ENCODE measurements at places on chromosomes 6 and 20.

- no peak for DNase-seq
These were observed 118.3 kb downstream of the PSMB1 start for GRCh38 chr6:170434821-170435155.

DNA sequence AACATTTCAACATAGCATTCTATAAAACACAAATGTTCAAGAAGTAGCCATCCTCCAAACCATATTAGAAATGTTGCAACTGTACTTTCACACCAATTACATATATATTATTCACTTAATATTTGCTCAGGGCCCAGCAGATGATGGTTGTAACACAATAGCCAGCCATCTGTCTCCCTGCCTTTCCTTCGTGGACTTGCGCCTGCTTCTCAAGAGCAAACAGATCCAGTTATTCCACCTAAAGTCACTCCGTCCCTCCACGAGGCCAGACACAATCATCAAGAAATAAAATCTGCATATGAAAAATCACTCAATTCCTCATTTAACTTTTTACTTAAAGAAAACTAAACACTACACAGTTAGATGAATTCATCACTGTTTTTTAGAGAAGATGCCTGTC is 160.4 kb downstream of the RALGAPA2 start:
- DNase-seq, result no peak

- DNase-seq, result no peak
These were observed 146.3 kb downstream of the EPM2A start for GRCh38 chr6:145588981-145589380.

DNA sequence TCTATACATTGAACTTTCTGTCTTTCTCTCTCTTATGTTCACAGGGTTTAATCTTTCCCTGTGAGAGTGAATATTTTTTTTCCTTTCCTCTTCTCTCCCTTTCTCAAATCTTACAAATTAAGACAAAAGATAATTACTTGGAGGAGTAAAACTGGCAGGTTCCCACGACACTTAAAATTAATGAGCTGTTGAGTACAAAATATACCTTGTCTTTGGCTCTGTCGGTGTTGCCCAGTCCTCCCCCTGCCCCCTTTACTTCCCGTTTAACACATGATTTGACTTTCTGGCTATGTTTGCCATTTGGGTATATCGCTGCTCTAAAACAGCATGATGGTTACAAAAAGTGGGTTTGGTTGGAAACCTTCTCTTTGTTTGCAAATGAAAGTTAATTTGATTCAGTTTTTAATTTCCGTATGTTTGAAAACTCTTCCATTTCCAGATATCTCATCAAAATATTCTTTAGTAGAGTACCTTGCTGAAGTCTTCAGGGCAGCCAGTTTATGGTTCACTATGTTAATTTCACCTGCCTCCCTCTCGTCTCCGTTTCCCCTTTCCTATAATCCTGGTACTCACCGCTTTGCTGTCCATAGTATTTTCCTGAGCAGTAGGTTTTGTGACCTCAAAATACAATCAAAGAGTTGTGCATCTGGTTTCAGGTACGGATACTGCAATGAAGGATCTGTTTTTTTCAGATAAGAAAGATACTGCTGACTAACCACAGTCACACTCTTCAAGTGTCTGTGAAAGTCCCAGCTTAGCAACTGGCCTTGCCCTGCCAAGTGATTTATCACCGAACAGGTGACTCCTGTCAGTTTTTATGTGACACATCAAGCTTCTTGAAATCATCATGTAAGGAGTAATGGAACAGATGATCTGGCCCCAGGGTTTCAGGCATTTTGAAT is 181.2 kb downstream of the DTNBP1 start:
- DNase-seq, result no peak

DNA sequence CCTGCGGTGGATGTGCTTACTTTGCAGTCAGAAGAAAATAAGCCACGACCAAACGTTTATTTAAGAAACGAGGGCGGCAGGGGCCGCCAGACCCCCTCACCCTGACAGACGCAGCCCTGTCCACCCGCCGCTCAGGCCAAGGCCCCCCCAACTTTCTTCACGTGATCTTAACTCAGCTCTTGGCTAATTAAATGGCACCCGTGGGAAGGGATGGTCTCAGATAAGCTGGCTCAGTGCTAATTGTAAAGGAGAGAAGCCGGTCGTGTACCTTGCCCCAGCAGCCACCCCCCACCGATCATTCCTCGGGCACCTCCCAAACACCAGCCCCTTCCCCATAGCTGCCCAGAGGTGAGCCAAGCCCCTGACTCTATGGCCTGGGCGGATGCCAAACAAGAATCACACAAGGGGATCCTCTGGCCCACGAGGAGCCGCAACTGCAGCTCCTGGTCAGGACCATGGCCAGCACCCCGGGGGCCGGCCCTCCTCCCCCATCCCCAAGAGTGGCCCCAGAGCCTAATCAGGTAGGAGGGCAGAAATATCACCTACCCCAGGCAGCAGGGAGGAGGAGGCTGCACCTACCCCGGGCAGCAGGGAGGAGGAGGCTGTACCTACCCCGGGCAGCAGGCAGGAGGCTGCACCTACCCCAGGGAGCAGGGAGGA is 11.2 kb downstream of the KCNQ2 start:
- DNase-seq, result no peak

GRCh38 chr6:110055387-110055735 is 77.2 kb downstream of the GPR6 start:
- DNase-seq, result no peak

- DNase-seq, result peak; percentile 46
These were observed 717 bp downstream of the MRPL14 start for GRCh38 chr6:44126320-44127149.

DNA sequence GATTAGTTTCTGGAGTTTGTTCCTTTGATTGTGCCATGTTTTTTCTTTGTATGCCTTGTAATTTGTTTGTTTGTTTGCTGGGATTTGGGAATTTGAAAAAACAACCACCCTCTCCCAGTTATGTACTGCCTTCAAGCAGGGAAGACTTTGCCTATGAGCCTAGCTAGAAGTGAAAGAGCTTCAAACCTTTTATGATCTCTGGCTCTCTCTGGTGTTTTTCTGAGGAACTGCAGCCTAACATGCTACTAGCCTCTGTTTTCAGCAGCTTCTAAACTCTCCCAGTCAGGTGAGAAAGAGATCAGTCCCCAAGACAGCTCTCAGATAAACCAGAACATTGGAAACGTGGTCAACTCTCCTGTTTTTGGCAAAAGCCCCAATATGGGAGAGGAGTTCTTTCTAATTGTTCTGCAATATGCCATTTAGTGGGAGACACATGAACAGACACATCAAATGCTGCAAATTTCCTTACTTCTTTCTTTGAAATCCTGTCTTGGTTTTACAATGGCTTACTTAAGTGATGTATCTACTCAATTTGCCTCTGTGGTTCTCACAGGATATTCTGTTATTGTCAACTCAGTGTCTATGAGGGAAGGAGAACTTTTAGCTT is 58.9 kb upstream of the SERINC1 start:
- peak; percentile 25 for DNase-seq

DNA sequence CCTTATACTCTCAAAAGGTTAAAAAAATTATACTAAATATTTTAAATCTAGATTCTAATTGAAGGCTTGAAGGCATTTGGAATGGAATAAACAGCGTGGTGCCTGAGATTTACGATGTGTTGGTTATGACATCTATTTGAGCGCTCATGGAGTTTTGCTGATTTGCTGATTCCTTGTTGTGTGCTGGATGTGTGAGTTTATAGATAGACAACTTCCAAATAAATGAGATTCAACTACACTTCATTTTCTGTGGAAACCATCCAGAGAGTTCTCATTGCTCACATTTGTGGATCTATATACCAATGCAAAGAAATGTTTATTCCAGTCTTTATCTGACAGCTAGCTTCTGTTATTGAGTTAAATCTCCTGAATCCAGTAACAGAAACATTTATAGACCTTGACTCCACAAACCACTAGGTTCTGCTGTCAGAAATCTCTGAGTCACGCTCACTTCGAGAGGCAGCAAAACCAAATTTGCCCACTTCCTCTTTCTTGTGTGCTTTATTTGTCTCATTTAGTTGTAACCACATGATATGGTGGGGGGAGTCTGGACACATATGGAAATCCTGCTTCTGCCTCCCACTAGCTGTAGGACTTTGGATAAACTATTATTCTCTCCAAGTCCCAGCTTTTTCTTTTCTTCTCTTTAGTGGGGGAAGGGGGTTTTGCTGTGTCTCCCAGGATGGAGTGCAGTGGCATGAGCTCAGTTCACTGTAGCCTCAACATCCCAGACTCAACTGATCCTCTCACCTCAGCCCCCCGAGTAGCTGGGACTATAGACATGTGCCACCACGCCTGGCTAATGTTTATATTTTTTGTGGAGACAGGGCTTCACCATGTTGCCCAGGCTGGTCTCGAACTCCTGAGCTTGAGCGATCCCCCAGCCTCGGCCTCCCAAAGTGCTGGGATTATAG is 54.5 kb downstream of the IPCEF1 start:
- DNase-seq, result no peak

DNA sequence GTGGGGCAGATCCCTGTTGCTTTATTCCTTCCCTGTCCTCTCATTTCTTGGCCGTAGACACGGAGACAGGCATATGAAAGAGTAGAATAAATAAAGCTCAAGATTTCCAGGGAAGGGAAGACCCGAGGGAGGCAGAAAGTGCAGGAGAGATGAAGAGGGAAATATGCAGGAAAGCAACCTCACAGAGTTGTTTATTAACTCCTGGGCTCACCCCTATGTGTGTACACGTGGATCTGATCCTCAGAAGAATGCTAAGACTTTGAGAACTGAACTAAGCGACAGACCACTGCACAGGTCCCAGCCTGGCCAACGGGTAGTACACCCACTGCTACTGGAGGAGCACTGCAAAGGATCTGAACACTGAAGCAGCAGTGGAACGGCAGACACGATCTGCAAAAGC is 156.2 kb downstream of the KIF16B start:
- DNase-seq, result no peak

DNA sequence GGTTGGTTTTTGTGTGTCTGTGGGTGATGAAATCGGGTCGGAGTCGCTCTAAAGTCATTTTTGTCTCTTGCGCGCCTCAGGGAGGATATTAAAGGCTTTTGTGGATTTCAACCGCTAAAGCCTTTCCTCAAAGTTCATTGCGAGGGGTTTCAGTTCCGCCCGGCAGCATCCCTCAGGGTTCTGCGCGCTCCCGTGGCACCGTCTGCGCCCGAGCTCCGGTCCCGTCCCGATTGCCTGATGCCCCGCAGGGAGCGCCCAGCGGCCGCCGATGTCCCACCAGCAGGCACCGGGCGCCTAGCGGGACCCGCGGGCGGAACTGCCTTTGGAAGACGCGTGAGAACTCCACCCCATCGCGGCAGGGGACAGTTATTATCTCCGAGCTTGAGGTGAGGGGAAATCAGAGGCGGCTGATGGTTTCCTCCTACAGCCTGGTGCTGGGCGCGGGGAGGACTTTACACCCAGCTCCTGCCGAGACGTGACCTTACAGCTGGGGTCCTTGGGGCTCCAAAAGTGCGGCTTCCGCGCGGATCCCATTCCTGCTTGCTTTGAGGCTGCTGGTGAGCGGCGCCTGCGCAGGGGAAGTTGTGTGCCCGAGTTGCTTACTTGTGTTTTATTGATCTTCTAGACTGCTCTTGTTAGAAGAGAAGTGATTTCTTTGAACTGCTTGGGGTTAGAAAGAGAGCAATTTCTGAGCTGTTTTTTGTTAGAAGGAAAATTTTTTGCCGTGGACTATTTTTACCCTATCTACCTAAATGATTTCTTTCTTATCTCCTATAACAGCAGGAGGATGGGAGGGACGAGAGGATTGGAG is 27.1 kb downstream of the ULBP1 start:
- no peak for DNase-seq

GRCh38 chr20:50911030-50911429 is 20.2 kb downstream of the ADNP start:
- no peak for DNase-seq

DNA sequence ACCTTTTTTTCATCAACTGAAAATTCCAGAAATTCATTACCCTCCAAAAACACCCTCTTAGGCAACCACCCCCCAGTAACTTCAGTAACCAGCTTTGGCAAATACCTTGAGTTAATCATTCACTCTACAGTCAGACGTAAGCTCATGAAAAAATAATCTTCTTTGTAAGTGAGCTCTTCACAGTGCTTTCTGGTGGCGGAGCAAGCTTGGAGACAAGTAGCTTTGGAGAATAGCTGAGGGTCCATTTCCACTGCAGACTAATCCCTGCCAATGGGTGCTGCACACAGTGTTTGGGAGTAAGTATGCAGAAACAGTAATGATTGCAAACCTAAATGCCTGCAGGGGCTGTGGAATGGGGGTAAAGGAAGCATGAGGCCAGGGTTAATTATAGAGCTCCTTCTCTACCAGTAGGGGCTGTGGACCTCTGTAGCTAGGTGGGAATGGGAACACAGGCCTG is 56.8 kb upstream of the HINT3 start:
- DNase-seq, result no peak

DNA sequence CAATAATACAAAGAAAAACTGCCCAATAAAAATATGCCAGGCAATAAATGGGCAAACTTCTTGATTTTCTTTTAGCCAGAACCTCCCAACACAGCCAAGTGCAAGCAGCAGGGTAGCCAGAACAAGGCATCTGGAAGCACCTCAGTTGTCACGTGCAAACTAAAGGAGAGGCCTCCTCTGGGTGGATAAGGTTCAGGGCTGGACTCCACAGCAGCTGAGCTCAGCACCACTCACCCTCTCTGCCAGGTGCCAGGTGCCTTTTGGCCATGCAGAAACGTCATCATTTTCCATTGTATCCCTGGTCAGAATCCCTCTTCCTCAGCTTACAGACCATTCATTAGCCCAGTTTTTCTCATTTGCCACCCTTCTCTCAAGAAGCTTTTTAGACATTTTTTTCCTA is 52.7 kb downstream of the SOD2 start:
- DNase-seq, result no peak

- DNase-seq, result no peak
These were observed 128.4 kb upstream of the SGK1 start for GRCh38 chr6:134446218-134446848.

- no peak for DNase-seq
These were observed 93.6 kb downstream of the CDH4 start for GRCh38 chr20:61345656-61346055.

GRCh38 chr20:19211661-19212468 is 577 bp upstream of the SLC24A3 start:
- no peak for DNase-seq

- no peak for DNase-seq
These were observed 32.1 kb downstream of the NEDD9 start for GRCh38 chr6:11200356-11200755.

- no peak for DNase-seq
These were observed 28.1 kb downstream of the NCOA7 start for GRCh38 chr6:125818772-125819260.

- DNase-seq, result no peak
These were observed 69.2 kb upstream of the RIPOR2 start for GRCh38 chr6:25005010-25005409.

- no peak for DNase-seq
These were observed 13.0 kb downstream of the TMEM181 start for GRCh38 chr6:158572653-158573541.

- no peak for DNase-seq
These were observed 172.9 kb upstream of the CDYL start for GRCh38 chr6:4603291-4603690.

- DNase-seq, result no peak
These were observed 82.2 kb downstream of the CHMP4B start for GRCh38 chr20:33893314-33893713.

- no peak for DNase-seq
These were observed 29.9 kb downstream of the ABHD12 start for GRCh38 chr20:25360631-25361286.

GRCh38 chr6:17721671-17722070 is 14.9 kb upstream of the NUP153 start:
- no peak for DNase-seq

Measured in T-helper 9 cell (primary cell).